Stimulated activated CD4-positive, alpha-beta T cell treated with anti-CD3 and anti-CD28 coated beads, Interleukin-1b, Interleukin-23, amount 100 ng/mL, for 48 hours (primary cell): ENCODE measurements at places on chromosomes 7 and 10.

- DNase-seq, result no peak
Observed at GRCh38 chr7:34807548-34808340, 149.7 kb downstream of the NPSR1 start.

- no peak for DNase-seq
Observed at GRCh38 chr7:34709771-34710170, 51.8 kb downstream of the NPSR1 start.

DNA sequence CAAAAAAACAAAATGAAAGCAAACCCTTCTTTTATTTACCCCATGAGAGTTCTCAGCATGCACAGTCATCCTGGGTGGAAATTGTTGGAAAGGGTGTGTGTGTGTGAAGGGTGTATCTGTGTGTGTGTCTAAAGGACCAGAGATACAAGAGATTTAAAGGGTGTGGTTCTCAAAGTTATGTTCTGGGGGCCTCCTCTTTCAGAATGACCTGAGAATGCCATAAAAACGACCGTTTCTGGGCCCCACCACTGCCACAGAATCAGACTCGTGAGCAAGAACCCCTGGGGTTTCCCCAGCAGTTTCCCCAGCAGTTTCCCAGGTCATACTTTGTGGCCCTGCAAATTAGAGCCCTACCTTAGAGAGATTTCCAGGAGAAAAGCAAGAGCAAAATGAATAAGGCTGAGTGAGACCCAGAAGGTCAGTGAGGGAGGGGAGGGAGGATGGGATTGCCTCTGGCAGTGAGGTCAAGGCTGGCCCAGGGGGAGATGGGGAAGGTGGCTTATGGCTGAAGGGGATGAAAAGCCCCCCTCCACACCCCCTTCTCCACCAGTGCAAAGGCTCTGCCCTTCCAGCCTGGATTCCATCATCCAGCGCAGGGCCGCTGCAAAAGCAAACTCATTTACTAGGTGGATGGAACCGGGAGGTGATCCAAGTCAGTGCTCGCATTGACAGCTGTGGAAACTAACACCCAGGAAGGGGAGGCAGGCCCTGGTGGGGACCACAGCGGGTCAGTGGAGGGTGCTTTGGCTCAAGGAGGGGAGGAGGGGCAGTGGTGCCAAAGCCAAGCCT, 10.2 kb downstream of the PYROXD2 start:
- DNase-seq, result peak; percentile 40

- DNase-seq, result no peak
Observed at GRCh38 chr7:40916813-40917212, 782.0 kb downstream of the SUGCT start.

DNA sequence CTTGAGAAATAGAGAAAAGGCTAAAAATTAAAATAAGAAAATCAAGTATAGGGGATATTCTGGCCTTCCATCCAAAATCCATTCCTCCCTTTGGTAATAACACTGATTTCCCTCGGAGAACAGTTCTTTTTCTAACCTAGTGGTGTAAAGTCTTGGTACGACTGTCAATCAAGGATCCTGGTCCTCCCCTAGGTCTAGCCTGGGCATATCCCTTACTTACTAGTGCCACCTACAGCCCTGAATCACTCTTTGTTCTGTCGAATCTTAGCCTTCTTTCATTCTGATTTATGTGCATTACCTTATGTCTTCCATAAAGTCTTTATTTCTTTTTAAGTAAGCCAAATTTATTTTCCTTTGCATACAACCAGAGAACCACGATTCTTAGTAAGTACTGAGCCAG, 298.7 kb upstream of the LRRTM3 start:
- DNase-seq, result no peak

DNA sequence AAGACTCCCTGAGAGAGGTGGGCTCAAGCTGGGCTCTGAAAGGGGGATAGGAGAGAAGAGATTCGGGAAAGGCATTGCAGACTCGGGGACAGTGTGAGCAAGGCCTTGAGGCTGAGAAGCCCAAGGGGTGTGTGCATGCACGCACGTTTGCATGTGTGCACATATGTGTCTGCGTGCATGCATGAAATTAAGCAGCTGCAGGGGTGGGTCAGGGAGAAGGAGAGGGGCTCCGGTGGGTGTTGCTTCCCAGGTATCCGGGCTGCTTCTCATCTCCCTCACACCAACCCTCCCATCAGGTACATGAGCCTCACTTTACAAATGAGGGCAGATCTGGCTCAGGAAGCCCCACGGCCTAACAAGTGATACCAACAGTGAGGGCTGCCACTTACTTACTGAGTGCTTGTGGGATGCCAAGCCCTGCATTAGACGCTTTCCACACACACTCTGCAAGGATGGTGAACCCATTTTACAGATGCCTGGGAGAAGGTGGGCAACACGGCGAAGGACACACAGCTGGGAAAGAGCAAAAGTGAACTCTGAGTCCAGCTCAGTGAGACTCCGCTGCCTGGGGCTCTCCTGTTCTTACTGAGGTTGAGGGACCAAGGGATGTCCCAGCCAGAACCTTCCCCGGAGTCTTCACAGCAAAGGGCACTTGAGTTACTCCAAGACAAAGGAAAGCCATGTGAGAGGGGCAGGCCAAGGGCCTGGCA, 26.4 kb downstream of the ZCCHC24 start:
- no peak for DNase-seq

GRCh38 chr10:54900584-54900983, 99.6 kb upstream of the PCDH15 start:
- no peak for DNase-seq

DNA sequence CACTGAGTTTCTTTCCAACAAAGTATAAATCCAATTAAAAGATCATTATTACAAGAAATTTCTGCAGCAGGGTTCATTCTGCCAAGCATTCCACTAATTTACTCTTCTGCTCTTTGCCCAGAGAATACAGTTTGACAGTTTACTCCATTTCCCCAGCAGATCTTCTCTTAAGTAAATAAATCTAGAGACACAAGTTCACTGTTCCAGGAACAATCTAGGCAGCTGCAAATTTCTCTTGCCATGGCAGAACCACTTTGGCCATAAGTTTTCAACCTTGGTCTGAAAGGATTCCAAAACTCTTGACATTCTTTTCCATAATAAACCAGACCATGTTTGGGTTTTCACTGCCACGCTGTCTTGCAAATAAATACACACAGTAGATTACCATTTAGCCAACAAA, 11.5 kb downstream of the RGS10 start:
- no peak for DNase-seq

GRCh38 chr7:21636694-21637093, 93.9 kb downstream of the DNAH11 start:
- no peak for DNase-seq

DNA sequence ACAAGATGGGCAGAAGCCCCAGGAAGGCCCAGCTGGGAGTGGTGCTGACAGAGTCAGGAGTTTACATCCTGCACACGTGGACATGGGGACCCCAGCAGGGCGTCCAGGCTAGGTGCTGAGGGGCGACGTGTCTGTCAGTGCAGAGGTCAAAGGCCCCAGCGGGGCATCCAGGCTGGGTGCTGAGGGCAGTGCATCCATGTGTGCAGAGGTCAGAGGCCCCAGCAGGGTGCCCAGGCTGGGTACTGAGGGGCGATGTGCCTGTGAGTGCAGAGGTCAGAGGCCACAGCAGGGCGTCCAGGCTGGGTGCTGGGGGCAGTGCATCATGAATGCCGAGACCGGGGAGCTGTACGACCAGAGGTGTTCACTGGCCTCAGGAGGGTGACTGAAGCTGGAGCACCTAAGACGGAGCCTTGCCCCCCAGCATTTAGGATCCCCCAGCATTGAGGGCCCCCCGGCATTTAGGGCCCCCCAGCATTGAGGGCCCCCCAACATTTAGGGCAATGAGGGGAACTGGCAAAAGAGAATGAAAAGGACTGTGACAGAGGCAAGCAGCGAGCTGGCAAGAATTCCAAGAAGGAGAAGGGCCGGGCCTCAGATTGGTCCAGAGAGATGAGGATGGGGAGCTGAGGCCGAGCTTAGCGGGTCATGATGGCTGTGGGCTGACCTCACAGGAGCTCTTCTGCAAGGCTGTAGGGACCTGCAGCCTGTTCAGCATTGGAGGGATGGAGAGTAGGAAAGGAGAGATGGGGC, 474.9 kb downstream of the PTPRN2 start:
- no peak for DNase-seq

- DNase-seq, result no peak
Observed at GRCh38 chr10:50456719-50457118, 167.0 kb downstream of the SGMS1 start.

- no peak for DNase-seq
Observed at GRCh38 chr7:54560198-54560597, 18.0 kb downstream of the VSTM2A start.

DNA sequence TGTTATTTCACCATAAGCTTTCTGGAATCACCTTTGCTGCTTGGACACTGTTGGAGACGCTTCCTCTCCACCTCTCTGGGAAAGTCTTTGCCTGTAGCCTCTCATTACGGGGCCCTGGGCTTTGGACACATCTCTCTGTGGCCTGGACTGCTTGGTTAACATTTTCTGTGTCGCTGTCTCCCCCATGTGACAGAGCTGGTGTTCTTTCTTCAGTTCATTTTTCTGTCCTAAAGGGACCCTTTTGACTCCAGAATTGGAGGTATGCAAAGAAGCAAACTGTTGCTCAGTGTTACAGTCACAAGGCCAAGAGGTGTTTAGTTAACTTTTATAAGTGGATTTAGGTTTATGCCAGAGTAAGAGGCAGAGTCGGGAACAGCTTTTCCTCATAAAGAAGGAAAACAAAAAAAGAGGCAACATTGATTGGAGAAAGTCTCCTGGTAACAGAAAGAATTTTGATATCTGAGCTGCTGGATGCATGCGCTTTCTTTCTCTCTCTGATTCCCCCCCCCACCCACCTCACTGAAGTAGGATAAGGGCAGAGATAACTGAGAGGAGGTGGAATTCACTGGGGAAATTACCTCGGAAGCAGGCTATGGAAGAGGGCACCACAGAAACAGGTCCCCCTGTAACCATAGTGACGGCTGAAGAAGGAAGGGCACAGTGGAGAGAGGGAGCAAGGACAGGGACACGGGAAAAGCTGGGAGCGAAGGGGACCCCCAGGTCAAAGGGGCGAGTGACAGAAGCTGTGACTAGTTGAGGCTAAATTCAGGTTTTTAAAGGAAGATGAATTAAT, 57.8 kb downstream of the LGI1 start:
- no peak for DNase-seq

GRCh38 chr10:34200355-34200901, 614.7 kb downstream of the PARD3 start:
- no peak for DNase-seq

DNA sequence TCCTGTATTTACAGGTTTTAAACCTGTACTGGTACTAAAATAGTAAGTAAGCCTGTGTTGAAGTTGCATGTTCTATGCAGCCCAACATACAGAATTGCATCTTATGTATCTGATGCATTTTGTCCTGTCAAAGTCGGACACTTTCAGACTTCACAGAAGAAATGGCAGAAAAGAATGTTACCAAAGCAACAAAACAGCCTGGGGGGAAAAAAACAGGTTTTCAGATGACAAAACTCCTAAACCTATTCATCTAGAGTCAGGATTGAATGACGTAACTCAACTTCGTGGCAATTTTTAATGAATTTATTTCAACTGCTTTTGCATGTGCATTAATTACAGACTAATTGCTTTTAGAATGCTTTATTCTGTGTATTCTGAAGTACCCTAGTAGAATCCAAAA, 28.4 kb downstream of the CYTH3 start:
- DNase-seq, result no peak

- DNase-seq, result no peak
Observed at GRCh38 chr10:76719006-76719405, 918.6 kb downstream of the KCNMA1 start.

GRCh38 chr10:5354068-5354467, 10.7 kb upstream of the UCN3 start:
- no peak for DNase-seq

DNA sequence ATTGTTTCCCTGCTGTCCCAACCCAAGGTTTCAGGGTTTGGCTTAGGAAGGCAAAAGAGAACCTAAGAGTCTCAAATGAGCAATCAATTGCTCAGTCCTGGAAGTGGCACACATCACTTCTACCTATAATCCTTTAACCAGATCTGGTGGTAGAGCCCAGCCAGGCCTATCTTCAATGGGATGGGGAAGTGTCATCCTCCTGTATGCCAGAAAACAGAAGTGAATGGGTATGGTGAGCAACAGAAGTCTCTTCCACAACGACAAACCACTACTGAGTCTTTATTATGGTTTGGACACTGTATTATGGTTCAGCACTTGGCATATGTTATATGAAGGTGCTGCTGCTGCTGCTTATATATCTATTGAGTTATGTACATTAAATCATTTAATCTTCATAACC, 3.0 kb upstream of the AKR1B1 start:
- DNase-seq, result no peak

DNA sequence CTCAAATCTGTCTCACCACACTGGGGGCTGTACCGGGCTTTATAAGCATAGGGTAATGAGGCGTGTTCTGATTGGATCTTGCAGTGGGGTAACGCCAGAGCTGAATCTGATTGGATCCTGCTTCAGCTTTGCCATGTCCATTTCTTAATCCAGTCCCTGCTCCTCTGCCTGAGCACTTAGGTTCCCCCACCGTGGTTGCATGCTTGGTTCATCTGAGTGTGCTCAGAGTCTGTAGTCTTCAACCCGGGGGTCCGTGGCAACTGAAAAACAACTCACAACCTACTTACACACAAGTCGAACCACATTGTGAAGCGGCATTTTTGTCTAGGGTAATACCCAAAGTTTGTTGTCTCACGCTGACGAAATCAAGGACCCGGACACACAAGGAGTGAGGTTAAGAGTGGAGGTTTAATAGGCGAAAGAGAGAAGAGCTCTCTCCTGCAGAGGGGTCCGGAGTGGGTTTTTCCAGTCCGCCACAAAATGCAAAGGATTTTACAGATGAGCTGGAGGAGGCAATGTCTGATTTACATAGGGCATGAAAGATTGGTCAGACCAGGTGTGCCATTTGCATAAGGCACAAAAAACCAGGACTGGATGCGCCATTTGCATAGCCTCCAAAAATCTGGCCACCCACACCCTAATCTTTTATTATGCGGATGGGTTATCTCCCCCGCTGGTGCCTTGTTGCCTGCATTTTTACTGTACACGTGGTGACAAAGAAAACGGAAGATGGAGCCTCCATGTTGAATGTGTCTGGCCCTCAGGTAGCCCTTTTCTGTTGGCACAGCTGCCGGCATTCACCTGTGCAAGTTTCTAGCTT, 641.8 kb upstream of the FOXK1 start:
- DNase-seq, result no peak

DNA sequence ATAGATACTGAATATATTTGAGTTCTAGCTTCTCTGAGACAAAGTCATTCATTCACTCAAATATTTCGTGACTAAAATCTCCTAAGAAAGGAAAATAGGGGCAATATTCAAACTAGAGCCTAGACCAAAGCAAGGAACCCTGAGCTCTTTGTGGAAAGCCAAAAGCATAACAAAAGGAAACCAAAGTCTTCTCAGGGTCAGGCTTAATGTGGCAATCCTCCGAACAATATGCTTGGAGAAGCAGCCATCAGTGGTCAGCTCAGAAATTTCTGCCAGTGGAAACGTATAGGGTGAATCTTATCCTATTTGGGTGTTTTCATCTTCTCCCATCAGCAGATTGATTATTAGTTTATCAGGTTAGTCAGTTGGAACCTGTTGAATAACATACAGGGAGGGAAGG, 151.3 kb upstream of the SLC13A1 start:
- no peak for DNase-seq
